Stimulated activated CD4-positive, alpha-beta T cell treated with anti-CD3 and anti-CD28 coated beads, Interleukin-15, amount 100 ng/mL, for 24 hours (primary cell): ENCODE measurements at places on chromosomes 12 and 14.

DNA sequence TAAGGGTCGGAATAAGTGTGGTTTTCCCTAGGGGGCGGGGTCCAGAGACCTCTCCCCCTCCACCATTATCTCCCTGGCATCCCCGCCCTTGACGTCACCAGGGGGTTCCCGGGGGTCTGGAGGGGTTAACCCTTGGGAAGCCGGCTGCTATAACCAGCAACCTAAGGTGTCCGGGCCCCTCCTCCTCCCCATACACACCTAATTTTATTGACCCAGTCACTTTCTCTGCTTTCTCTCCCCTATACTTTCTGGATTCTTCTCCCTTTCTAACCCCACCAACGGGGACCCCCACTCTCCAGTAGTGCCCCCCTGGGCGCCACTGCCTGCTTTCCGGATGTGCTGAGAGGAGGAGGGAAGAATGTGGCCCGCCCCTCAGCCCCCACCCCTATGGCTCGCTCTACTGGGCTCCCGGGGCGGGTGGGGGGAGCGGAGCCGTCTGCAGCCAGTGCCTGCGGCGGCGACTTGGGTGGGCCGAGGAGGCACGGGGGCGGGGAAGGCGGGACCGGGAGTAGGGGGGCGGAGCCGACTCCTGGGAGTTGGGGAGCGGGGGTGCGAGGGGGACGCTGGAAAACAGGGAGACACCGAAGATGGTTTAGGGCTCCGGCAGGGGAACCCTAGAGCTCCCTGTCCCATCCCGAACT lies 1.8 kb downstream of the GLI1 start:
- DNase-seq, result peak; percentile 52

- no peak for DNase-seq
Observed at GRCh38 chr12:15708396-15709076, 80.7 kb downstream of the EPS8 start.

- no peak for DNase-seq
Observed at GRCh38 chr12:109555431-109556315, 17.6 kb downstream of the MMAB start.

DNA sequence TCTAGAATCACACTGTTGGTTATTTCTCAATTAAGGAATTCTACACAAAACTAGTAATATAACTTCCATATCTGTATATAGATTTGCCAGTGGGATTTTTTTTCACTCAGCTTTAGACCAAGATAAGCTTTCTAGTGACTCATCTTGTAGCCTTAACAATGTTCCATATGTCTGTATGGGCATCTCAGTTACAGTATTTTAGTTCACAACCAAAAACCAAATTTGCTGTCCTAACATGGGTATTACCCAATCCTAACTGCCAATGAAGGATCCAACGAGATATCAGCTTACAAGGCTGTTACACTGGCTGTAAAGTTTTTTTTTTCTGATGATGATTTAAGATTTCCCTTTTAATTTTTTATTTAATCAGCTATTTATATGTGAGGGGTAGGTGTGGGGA lies 31.5 kb upstream of the KRR1 start:
- DNase-seq, result no peak

DNA sequence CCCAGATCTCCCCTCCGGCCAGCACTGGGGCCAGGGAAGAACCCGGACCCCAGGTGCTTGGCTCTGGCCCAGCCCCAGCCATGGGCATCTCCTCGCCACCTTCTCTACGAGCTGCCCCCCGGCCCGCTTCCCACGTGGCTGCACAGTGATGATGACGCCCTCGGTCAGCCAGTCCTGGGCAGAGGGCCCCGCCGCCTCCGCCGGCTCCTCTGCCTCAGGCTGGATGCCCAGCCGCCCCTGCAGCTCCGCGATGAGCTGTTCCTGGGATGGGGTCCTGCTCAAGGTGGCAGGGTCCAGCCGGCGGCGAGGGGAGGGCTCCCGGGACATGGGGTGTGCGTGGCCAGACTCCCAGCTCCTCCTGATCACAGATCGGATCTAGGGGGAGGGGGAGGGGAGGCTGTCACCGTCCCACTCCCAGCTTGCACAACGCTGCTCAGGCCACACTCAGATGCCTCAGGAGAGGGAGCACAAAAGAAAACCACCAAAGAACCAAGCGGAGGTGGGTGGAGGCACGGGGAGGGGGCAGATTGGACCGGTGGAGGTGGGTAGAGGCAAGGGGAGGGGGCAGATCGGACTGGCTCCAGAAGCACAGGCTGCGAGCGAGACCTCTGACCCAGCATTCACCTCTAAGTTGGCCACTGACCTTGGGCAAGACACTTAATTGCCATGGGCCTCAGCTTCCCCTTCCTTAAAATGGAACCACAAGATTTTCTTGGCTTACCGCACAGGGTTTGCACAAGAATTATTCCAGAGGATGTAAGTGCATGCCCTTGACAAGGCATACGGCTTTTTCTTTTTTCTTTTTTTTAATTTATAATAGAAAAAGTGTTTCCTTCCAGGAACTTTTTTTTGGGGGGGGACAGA lies 16.1 kb upstream of the RPLP0 start:
- no peak for DNase-seq

GRCh38 chr12:122981036-122981471 lies 573 bp downstream of the ARL6IP4 start:
- no peak for DNase-seq

GRCh38 chr14:77140359-77141213 lies 1.0 kb downstream of the ZDHHC22 start:
- no peak for DNase-seq

- DNase-seq, result no peak
Observed at GRCh38 chr14:99936056-99936455, 129.2 kb upstream of the EVL start.

- DNase-seq, result no peak
Observed at GRCh38 chr14:75711796-75712211, 50.8 kb downstream of the TTLL5 start.

GRCh38 chr12:86914721-86915120 lies 658.5 kb upstream of the MGAT4C start:
- no peak for DNase-seq

DNA sequence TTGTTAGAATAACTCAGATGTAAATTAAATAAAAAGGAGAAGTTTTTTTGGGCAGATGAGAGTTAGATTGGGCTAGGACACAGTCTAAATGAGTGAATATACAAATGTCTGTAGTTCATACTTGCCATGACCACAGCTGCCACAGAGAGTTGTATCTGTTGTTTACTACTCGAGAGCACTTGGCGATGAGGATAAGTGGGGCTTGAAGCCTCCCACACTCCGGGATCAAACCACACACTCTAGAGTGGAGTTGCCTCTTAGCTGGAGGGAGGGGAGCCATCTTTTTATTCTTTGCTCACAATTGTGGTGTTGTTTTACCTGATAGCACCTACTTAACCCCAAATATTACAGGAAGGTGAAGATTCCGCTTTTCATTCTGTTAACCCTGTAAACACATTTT lies 27.5 kb downstream of the BEST3 start:
- DNase-seq, result no peak

DNA sequence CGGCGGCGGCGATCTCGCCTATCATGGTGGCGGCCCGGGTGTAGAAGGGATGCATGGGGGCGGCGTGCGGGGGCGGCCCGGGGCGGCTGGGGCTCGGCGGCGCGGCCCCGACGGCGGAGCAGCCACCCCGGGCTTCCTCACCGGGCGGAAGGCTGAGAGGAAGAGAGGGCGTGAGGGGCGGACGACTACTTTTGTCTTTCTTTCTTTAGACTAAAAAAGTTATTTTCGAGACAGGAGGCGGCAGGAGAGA lies 240 bp downstream of the BTG1 start:
- DNase-seq, result peak; percentile 65

- no peak for DNase-seq
Observed at GRCh38 chr12:102438047-102438826, 42.1 kb downstream of the IGF1 start.

- no peak for DNase-seq
Observed at GRCh38 chr12:15899282-15899870, 11.8 kb upstream of the DERA start.

DNA sequence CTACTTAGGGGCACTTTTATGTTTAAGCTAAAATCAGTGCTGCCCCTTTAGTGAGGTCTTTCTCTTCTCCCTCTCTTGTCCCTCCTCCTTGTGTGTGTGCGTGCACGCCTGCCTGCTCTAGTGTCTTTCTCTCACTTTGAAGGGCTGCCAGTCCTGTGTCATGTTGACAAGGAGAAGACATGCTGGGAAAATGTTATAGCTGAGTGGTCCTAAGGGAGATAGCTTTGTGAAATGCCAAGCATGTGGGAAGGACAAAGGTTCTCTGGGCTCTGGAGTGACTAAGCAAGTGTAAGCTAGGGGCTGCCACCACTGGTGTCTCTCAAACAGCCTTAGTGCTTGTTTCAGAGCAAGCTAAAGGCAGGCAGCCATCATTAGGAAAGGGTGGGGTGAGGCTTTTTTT lies 108.4 kb downstream of the EMP1 start:
- no peak for DNase-seq

DNA sequence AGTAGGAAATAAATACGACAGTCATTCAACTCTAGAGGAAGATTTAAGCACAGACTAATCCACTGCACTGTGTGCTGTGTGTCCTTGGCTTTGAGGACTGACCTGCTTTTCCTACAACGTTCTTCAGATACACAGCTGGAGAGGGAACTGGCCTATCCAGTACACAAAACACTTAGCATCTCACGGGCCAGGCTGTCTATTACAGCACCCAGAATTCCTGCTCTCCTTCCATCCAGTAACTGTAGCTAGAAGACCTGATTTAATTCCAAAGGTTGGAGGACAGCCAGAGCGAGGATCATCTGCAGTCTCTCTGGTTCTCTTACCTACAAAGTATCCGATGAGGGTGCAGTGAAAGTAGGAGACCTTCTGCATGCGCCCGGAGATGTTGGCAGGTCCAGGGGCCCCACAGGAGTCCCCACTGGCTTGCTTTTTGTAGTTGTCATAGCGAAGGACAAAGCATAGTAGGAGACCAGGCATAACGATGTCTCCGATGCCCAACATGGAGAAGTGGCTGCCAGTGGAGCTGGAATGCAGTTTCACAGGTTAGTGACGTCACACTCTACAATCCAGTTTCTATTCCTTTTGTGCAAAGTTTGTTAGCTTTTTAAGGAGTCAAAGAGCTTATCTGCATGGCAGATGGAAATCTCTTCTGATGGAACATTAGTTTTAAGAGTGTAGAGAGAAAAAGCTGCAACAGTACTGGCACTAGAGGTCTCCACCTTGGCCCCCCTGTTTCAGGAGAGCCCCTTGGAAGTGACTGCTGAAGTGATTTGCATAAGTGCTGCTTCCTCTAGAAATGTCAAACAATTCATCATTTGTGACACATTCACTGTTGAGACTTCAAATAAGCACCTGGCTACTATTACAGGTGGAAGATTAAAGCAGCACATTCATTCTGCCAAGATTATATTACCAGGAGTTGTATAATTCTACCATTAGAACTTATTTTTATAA lies 41.7 kb downstream of the ACADS start:
- DNase-seq, result no peak

DNA sequence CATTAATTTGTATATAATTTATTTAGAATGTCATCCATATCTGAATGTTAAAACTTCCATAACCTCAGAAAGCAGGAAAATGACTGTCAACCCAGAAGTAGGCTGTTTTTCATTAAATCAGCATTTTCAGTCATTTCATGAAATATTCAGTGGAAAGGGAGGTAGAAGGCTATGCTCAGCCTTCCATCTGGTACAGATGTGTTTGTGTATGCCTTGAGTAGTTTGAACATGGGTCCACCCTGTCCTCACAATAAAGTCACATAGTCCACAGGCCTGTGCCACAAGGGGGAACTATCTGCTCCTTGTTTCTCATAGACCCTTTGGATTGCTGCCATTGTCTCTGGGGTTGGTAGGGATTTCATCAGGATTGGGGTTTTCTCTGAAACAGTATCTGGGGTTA lies 9.1 kb downstream of the LACRT start:
- no peak for DNase-seq

DNA sequence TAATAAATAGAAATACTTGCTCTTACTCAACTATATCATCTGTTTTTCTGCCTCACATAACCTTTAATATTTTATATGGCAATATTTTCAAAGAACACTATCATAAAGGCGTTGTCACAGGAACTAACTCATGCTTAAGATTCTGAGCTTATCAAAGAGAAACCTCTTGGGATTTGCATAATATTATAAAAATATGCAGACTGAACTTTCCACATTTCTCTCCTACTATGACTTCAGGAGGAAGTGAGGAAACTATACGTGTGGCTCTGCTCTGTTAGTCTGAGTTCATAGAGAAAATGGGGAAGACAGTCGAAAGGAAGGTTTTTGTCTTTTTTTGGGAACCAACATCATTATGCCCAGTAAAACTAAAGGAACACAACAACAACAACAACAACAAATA lies 124.7 kb downstream of the GARIN6 start:
- no peak for DNase-seq

DNA sequence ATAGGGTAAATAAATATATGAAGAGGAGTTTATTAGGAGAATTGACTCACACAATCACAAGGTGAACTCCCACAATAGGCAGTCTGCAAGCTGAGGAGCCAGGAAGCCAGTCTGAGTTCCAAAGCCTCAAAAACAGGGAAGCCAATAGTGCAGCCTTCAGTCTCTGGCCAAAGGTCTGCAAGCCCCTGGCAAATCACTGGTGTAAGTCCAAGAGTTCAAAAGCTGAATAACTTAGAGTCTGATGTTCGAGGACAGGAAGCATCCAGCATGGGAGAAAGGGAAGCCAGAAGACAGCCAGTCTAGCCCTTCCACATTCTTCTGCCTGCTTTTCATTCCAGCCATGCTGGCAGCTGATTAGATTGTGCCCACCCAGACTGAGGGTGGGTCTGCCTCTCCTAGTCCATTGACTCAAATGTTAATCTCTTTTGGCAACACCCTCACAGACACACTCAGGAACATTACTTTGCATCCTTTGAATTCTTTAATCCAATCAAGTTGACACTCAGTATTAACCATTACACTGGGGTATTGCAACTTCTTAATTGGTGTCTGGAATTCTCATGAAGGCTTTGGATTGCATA lies 736.5 kb upstream of the LMO3 start:
- DNase-seq, result no peak

DNA sequence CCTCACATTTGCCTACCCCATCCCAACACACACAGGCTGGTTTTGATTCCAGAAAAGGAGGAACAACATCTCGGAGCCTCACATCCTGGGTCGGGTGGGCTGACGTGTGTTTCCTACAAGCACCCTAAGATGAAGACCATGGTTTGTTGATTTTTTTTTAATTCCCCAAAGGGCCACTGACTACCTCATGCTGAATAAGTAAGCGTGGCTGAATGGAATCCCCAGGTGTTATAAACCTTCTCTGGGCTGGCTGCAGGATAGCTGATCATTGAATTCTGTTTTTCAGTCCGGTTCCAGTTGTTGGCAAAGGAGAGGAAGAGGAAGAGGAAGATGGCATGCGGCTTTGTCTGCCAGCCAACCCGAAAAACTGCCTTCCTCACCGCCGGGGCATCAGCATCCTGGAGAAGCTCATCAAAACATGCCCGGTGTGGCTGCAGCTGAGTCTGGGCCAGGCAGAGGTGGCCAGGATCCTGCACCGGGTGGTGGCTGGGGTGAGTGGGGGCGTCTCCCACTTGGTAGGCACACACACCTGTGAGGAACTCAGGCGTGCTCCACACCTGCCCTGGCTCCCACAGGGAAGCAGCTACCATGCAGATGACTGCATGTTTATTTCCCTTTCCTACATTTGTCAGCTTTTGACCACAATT lies 42.0 kb downstream of the RIN3 start:
- no peak for DNase-seq

GRCh38 chr12:21710958-21711775 lies 53.5 kb upstream of the LDHB start:
- no peak for DNase-seq
